Hepatocyte (in vitro differentiated cells): ENCODE measurements at places on chromosomes 11 and 22. TPM values are rescaled to one million over a fixed set of nuclear protein-coding genes. Genes with fewer than 3 reads are reported as not detected.

DNA sequence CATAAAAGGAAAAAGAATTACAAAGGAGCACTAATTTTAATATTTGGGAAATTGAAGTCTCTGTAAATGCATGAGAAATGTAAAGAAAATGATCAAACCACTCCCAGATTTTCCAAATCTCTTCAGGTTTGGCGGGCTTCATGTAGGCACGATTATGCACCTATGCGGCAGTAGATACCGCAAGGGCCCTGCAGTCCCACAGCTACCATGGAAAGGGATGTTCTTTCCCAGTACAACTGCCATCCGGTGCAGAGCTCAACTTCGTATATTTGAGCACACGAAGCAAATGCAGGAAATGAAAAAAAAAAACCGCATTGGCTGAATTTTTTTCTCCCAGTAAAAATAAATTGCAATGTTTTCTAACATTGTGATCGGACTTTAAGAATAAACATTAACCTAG, 1.4 kb downstream of the SLC17A6 start:
- DNase-seq: no peak

DNA sequence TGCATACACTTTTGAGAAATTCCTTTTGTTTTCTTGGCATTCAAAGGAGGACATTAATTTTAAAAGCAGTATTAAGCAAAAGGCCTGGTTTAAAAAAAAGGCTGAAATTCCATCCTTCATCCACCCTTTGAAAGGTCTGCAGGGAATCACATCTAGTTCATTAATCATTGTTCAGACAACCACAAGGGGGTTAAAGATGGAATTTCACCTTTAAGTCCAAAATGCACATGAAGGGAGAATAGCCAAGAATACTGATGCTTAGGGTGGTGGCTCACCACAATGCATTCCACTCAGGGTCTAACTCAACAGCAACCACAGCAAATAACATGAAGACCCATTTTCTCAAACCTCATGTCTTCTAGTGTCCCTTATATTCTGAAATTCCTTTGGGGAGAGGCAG, 256.9 kb downstream of the CADM1 start:
- DNase-seq: no peak

- DNase-seq: no peak
These were observed 49.6 kb upstream of the ME3 start for GRCh38 chr11:86722006-86722405.

The BIK gene
- 2.0 and 10.6 TPM in 2 replicates for total RNA-seq
